Activated CD8-positive, alpha-beta T cell treated with anti-CD3 and anti-CD28 coated beads for 36 hours (primary cell): ENCODE measurements at places on chromosomes 2 and 18.

DNA sequence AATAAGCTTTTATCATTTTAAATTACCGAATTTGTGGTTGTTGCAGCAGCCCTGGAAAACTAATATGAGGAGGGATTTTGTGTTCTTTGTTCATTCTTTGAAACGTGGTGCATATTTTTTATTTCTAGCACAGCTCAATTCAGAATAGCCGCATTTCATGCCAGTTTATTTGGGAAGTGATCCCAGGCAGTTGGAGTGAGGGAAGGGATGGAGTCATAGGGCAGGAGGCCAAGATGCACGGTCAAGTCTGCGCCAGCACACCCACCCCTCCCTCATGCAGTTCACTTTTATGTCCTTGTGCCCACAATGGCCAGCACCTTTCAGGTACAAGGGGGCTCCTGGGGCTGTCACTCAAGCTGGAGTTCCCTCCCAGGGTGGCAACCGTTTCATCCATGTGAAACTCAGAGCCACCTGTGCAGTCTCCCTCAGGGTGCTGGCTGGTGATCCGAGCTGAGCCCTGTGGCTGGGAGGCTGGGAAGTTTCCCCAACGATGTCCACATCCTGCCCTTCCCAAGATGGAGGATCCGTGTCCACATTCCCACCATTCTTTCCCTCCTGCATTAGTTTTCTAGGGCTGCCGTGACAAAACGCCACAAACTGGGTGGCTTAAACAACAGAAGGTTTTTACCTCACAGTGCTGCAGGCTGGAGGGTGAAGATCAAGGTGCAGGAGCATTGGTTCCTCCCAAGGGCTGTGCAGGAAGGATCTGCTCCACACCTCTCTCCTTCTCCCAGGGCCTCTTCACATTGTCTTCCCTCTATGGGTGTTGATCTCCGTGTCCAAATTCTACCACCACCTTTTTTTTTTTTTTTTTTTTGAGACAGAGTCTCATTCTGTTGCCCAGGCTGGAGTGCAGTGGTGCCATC, 68.5 kb upstream of the ITGA6 start:
- DNase-seq, result no peak

DNA sequence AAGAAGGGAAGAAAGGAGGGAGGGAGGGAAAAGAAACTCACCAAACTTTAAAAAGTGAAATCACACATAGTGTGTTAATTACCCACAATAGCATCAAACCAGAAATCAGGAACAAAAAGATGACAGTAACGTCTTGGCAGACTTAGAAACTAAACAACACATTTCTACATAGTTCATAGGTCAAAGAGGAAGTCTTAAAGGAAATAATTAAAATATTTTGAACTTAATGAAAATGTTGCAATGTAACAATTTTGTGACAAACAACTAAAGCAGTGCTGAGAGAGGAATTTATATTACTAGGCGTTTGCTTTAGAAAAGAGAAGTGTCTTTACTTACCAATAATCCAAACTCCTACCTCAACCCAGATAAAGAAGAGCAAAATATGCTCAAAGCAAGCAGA, 505.0 kb upstream of the ID2 start:
- no peak for DNase-seq

GRCh38 chr18:7038330-7038851, 79.2 kb downstream of the LAMA1 start:
- peak; percentile 13 for DNase-seq

DNA sequence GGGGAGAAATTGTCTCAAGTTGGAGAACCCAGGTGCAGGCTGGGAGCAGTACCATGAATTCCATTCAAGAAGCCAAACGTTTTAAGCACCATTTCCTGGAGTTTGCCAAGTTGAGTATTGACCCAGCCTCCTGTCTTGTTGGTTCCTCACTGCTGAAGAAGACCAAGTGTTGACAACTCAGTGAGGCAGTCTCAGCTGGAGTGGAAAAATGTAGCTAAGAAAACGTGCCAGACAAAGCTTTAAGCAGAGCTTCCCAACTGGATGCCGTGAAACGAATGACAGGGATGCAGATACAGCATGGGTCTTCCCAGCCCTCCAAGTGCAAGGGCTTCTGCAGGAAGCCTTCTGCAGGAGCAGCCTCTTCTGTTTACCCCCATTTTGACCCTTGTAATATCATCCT, 778 bp upstream of the INPP1 start:
- no peak for DNase-seq

GRCh38 chr2:18093196-18093595, 214.7 kb downstream of the KCNS3 start:
- no peak for DNase-seq

DNA sequence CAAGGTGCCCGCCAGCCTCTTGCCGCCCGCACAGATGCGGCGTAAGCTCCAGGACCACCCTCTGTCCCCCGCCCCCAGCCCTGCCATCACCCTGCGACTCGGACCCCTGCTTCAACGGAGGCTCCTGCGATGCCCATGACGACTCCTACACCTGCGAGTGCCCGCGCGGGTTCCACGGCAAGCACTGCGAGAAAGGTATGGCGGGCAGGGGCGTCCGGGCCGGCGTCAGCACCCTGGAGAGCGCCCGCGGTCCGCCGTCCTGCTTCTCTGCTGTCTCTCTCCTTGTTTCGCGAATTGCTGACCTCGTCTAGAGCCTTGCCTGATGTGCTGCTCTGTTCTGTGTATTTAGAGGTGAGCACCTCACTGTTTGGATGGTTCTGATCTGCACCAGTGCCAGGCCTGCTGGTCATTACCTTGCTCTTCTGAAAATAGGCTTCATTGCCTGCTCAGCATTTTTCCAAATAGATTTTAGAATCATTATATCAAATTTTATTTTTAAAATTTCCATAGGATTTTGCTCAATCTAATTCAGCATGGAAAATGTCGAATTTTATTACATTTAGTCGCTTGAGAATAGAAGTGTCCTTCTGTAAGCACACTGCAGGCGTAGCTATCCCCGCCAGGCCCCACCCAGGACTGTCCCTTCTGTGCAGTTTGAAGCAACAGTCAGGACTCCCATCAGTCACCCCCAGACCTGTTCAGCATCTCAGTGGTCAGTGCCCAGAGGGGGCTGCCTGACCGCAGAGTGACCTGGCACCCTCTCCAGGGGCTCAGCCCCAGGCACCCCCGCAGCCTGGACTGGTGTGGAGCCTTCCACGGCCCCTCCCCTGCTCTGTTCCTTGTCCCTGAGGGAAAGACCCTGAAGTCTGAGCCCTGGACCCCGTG, 51.6 kb downstream of the SNED1 start:
- DNase-seq, result no peak

DNA sequence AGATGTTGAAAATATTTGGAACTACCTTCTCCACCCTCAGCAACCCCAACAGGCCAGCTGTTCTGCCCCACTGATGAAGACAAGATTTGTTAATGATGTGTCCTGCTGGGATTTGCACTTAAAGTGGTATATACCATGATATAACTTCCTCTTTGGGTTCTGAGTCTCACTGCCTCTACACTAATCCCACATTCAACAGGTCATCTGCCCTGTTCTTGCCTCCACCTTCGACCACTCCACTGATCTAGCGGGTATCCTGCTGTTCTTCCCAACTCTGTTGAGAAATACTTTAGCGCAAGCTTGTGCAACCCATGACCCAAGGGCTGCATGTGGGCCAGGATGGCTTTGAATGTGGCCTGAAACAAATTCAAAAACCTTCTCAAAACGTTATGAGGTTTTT, 72.7 kb downstream of the LRP1B start:
- DNase-seq, result no peak

GRCh38 chr2:217901835-217902378, 100.9 kb downstream of the TNS1 start:
- DNase-seq, result peak; percentile 17

GRCh38 chr2:176088048-176088936, 4.2 kb upstream of the HOXD13 start:
- no peak for DNase-seq

DNA sequence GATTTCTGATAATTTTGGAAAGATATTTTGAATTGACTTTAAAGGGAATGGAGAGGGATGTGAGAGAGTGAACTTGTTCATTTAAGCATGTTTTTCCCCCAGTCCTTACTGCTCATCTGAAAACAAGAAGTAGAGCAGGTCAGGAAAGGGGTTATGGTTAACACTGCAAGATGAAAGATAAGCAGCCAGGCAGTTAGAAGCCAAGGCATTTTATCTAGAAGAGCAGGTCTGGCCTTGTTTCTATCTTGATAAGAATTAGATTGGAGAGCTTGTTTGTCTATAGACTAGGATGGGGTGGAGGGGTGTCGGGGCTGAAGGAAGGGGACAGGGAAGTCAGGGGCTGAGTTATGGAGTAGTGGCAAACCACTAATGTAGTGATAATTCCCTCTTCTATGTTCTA, 171.6 kb downstream of the IKZF2 start:
- no peak for DNase-seq

GRCh38 chr2:174901075-174901474, 104.1 kb downstream of the CHN1 start:
- no peak for DNase-seq

- DNase-seq, result no peak
Measured at GRCh38 chr18:49048396-49049020, 97.7 kb upstream of the SMAD7 start.

DNA sequence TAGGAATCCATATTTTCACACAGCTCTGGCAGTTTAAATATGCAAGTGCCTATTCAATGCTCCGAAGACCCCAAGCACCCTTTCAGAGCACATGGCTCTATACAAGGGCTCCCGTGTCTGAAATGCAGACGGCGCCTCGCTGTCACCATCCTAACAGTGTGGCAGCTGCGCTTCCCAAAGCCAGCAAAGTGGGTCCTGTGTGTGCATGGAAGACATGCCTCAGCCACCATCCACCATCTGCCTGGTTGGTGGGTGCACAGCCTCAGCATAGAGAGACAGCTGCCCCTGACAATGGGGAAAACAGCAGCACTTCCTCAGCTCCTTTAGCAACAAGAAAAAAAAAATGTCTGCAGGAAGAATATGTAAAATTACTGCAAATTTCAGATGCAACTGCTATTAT, 218.1 kb downstream of the SP3 start:
- DNase-seq, result no peak

DNA sequence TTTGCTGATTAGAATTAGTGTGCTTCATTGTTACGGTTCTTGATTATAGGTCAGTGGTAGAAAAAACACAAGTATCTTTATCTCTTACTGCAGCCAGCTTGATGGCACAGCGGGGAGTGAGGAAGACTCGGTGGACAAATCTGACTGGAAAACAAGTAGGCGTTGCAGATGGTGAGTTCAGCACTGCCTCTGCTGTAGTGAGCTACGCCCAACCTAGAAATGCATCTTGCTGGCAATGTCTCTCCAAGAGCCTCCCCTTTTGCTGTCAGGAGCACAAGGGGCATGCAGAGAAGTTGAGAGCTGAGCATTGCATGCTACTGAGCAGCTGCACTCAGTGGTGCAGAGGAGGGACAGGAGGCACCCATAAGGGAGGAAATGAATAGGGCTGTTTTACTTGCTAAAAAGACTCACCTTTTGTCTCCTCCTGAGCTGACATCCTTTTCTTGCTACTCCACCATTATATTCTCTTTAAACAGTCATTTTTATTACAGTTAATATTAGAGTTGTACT, 977.3 kb upstream of the ACVR2A start:
- no peak for DNase-seq

- no peak for DNase-seq
Measured at GRCh38 chr2:240500561-240501423, 57.0 kb downstream of the ANKMY1 start.

GRCh38 chr18:2847317-2848246, 776 bp downstream of the EMILIN2 start:
- peak; percentile 58 for DNase-seq

GRCh38 chr2:187783446-187783845, 229.2 kb upstream of the TFPI start:
- DNase-seq, result no peak

DNA sequence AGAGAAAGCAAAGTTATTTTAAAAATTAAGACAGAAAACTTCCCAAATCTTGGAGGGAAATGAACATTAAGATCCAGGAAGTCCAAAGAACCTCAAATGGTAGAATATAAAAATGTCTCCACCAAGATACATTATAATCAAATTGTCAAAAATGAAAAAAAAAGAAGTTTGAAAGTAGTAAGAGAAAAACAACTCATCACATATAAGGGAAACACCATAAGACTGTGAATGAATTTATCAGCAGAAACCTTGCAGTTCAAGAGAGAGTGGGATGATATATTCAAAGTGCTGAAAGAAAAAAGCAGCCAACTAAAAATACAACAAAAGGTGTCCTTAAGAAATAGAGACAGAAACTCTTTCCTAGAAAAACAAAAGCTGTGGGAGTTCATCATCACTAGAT, 73.0 kb downstream of the L3MBTL4 start:
- DNase-seq, result no peak

GRCh38 chr2:69026026-69026425, 13.0 kb downstream of the ANTXR1 start:
- peak; percentile 58 for DNase-seq

DNA sequence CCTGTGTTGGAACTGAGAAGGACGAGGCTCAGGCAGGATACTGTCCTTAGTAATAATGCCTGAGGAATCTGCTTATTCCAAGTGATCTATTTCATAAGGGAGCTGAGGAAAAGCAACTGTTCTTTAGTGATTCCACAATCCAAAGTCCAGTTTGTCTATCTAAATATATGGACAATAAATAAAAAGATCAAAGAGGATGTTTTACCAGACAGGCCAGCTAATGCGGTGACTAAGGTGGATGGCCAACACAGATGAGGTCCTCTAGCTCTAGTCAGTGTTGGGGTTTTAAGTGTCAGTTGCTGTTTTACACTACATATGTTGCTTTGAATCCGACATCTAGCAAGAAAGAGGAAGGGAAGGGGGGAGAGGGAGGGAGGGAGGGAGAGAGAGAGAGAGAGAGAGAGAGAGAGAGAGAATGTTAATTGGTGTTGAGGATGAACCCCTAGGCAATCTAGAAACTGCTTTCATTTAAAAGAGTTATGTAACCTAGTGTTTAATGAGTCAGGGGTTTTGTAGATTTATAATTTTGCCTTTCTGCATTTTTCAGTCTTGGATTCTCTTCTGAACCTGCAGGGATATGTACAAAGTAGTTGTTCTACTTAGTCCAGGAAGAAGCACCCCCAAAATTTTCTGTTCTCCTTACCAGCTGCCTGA, 27.0 kb upstream of the SCN1A start:
- DNase-seq, result no peak

DNA sequence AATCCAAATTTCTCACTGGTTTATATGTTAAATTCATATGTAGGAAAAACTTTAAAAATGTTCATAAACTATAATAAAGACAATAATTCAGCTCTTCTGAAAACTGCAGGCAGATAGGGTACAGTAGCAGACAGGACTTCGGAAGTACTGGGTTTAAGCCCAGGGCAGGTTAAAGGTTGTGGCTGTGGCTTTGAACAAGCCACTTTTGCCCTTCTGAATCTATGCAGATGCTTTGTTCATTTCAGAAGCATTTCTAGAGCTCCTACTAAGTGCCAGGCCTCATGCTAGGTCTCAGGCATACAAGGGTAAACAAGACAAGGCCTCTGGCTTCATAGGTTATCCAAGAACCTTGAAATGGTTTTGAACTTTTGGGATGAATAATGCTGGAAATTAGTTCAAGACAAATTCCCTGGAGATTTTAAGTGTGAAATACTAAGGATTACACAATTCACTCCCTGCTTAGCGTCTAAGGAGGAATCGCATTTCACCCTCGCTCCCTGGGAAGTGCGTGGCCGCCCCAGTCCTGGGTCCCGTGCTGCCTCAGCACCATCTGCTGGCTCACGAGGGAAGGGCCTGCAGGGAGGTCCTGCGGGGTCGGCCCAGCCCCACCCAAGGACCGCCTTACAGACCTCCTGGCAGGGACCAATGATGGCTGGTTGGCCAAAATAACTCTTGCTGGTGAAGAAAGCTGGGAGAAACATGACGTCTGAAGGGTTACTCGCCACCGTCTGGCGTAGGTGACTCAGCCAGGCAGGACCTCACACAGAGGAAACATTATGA, 67.7 kb upstream of the L3MBTL4 start:
- peak; percentile 9 for DNase-seq
